ENCODE measurements at places on chromosomes 5 and 9. TPM values are rescaled to one million over a fixed set of nuclear protein-coding genes. Genes with fewer than 3 reads are reported as not detected.

GRCh38 chr5:140259500-140259899 lies 43.4 kb downstream of the PFDN1 start:
- no peak for DNase-seq

DNA sequence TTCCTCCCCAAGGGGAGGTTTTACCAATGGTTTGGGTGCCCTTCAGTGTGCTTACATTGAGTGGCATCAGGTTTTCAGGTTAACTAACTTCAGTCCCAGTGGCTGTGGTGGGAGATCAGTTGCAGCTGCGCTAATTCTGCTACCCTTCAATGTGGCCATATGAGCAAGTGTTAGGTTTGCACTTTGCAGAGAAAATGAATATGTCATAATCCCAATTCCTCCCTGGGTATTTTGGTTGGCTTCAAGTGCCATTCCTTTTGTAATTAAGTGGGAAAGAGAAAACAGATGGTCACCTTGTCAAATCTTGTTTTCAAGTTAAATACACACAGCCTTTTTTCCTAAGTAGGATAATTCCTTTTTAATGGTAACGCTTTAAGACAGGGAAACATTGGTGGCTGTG lies 236.2 kb downstream of the TLE4 start:
- DNase-seq, result no peak

GRCh38 chr9:81596679-81597418 lies 92.5 kb downstream of the TLE1 start:
- no peak for DNase-seq

DNA sequence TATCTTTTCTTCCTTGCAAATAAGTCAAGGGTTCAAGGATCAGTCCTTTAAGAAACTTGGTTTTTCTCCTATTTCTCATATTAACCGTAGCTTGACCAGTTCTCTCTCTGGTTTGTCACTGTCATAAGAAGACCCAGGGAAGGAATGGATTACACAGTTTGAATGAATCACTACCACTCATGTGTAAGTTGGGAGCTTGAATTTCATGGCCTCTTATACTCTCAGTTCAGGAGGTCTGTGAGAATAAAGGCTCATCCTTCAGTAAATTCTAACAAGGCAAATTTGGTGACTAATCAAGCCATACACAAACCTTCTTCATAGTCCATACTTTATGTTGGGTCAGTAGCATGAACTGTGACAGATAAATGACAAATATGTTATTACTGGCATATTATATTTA lies 323.1 kb upstream of the ACTBL2 start:
- DNase-seq, result no peak

- DNase-seq, result no peak
Observed at GRCh38 chr9:2344436-2344835, 277.2 kb upstream of the VLDLR start.

GRCh38 chr9:136203408-136204144 lies 1.4 kb downstream of the LHX3 start:
- DNase-seq, result no peak

- DNase-seq, result no peak
Observed at GRCh38 chr9:136667214-136667939, 4.7 kb downstream of the EGFL7 start.

GRCh38 chr5:137735555-137736284 lies at the start of gene KLHL3:
Gene KLHL3, minus strand, starts transcription at chr5:137736089. Its CDS starts 443 bp downstream, at chr5:137735646.
- DNase-seq, result peak; percentile 29

- peak; percentile 72 for DNase-seq
Observed at GRCh38 chr9:127825319-127826051, 22.8 kb downstream of the FPGS start.

- DNase-seq, result no peak
Observed at GRCh38 chr9:81070689-81071088, 618.7 kb downstream of the TLE1 start.

DNA sequence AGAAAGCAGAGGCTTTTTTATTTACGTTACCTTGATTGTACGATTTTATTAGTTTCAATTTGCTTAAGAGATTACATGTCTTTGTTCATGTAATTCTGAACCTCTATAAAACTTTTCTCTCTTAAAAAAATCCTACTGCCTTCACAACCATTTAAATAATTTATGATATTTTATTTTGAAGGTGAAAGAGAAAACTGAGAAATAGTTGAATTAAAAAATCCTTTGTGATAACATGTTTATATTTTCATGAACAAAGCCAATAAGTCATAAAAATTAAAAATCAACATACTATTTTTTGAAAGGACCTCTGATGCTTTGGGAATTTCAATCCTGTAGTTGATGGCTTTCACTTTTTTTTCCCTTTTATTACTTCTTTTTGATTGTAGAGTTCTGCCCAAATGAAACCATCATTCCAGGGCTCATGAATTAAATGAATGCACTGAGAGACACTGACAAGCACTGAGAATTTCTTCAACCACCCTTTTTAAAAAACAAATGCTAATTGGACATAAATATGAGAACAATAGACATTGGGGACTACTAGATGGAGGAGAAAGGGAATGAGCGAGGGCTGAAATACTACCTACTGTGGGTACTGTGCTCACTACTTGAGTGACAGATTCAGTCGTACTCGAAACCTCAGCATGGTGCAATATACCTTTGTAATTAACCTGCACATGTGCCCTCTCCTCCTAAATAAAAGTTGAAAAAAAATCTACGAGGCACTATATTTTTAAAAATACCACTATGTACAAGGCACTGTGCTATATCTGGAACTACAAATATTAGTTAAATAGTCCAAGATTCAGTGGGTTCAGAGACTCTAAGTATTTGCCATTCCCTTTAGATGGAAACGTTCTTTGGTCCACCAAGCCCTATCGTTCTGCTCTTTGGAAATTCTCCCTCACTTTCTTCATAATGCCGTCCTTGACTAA lies 5.9 kb downstream of the CDKN2A start:
- DNase-seq, result no peak

DNA sequence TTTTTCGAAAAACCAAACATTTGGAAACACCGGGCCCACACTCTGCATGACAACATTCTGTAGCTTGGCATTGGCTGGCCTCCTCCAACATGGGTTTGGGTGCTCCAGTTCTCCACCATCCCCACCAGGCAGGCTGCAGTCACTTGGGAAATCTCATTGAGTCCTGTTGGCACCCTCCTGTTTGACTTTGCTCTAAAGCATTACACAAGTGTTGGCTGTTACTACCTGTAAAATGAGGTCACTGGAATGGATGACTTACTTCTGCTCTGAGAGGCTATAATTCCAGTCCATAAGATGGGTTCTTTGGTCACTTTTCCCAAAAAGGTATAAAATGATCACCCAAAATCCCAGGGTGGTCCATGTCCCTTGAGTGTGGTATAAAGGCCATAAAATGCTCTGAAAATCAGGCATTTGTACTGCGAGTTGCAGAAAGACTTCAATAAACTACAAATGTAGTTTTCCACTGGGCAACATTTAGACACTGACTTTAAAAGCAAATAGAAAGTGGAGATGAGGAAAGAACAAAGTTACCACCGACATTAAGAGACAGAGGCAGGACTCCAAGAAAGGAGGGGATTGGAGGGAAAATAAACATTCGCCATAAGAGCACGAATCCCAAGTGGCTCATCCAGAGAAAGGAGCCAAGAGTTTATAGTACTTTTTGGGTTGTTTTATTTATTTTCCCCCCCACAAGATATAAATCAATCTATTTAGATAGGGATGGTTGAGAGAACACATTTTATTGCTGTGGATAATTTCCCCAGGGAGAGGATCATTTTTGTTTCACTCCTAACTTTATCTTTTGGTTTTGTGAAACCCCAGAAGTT lies 295.1 kb downstream of the TLE1 start:
- no peak for DNase-seq

DNA sequence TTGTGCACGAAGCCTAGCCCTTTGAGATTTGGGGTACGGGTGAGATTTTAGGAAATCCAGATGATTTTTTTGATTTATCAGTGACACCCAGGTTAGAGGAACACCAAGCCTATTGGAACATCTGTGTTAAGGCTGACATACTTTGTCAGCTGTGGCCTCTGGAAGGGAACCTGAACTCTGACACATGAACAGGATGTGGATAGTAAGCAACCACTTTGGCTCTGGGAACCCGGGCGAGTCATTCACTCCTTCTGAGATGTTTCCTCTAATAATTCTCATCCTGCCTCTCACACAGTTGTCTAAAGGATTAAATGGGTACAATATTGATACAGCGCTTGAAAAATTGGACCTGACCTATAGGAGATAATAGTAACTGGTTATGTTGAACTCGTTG lies 67.8 kb downstream of the FGF1 start:
- no peak for DNase-seq

DNA sequence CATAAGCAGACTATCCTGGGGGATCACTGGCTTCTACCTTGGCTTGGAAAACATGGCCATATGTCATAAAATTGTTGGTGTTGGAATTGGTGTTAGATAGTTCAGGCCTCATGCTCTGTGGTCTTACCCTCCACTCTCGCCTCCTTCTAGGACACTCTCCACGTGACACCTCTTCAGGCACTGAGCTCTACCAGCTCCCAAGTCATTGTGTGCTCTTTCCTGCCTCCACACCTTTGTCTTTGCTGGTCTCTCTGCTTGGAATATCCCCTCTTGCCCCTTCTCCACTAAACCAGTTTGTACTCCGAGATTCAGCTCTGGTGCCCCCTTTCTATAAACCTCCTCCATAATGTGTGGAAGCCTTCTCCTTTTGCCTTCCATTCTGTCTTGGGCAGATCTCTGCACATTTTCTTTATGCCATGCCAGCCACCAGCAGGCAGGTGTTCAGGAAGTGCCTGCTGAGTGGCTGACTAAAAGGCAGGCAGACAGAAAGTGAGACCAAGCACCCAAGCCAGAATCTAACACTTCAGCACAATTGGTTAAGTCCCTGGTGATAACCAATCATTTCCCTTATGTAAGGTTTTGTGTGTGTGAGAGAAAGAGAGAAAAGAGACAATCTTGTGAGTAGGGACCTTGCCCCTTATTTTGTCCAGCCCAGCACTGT lies 37.7 kb downstream of the SAR1B start:
- DNase-seq, result no peak

- no peak for DNase-seq
Observed at GRCh38 chr5:53929570-53929969, 369.1 kb downstream of the NDUFS4 start.

- DNase-seq, result no peak
Observed at GRCh38 chr5:114988096-114988495, 181.6 kb downstream of the TRIM36 start.

DNA sequence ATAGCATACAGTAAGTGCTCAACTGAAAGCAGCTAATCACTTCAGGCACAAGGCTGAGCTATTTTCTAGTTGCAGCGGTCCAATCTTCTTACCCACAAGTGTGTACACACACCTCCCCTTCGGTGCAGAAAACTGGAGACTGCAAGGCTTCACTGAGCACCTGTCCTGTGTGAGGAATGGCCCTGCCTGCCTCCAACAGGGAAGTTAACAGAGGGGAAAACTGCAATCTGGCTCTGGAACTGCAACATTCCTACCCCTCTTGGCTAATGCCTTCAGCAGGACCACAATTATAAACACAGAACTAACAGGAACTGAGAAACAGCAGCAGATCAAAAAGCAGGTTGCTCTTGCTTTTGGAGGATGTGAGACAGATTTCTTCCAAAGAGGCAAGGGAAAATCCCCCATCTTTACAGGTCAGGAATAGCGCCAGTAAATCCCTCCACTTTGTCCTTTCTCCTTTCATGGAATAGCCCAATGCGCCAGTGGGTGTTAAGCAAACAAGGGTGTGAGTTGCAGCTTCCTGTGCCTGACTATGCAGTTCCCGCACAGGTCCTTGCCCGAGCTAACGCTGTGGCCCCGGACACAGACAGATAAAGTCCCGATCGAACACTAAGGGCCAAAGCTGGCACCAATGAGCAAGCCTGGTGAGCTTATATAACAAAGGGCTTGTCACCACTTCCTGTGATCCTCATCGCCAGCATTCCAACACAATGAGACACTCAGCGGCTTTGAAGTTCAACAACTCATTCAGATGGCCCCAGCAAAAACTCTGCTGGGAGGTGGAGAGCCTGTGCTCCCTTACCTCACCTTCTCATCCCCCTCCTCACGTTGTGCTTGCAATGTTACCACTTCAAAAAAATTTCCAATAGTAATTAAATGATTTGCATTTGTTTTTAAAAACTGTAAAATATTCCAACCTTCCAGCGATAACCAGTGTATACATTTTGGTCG lies 21.5 kb downstream of the SHB start:
- no peak for DNase-seq

DNA sequence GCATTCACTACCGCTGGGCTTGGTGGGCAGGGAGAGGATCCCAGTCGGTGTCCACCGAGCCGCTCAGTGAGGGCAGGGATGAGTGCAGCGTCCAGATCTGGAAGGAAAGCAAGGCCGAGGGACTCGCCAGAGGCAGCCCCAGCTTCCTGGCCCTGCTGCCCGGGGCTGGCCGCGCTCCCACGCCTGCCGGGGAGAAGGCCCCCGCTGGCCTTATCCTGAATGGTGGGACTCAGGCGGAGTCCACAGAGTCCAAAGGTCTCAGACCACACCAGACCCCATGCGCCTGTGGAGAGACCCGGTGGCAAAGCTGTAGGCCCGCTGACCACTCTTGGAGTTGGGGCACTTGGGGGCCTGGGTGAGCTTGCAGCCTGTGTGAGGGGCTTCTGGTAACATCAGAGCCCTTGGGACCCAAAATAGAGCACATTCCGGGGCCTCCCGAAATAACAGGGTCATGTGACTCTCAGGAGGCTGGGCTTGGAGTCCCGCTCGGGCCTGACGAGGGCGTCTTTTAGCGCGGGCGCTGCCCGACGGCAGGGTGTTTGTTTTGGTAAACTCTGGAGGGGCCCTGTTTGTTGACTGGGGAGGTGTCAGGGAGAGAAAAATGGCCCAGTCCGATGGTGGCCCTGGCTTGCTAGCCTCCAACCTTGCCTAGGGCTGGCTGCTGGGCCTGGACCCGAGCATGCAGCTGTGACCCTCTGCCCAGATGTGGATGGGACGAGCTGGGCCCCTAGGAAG lies 2.8 kb downstream of the RXRA start:
- DNase-seq, result peak; percentile 78

DNA sequence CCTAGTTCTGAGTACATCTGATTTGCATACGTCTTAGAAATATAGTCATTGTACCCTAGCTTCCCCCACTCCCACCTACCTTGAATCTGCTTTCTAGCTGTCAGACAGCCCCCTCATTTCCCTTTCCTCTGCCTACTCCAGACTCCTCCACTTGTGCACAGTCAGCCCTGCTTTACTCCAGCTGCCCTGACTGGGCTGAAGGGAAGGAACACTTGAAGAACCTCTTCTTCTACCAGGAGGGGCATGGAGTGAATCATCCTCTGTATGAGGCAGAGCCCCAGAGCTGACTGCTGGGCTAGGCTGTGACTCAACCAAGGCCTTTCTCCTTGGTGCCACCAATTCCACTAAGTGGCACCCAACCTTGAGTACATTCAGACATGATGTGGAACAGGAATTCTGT lies 18.1 kb upstream of the ZFR start:
- no peak for DNase-seq

- DNase-seq, result peak; percentile 48
Observed at GRCh38 chr9:99823681-99824377, 2.1 kb downstream of the NR4A3 start.

The SOWAHA gene
- 0.46 TPM for polyA plus RNA-seq

The RASEF gene
- 2.7 TPM for polyA plus RNA-seq

The FGF18 gene
- 1.6 TPM for polyA plus RNA-seq

The OR1J2 gene
- not detected for polyA plus RNA-seq

The MSMP gene
- polyA plus RNA-seq, result 1.9 TPM

The ZFYVE16 gene
- 16.3 TPM for polyA plus RNA-seq

The PCDHGA12 gene
- polyA plus RNA-seq, result 2.7 TPM

The CTSL gene
- polyA plus RNA-seq, result 185 TPM

The MYMK gene
- polyA plus RNA-seq, result 0.87 TPM

The ANKRD31 gene
- 3.7 TPM for polyA plus RNA-seq

The FBP2 gene
- 1.6 TPM for polyA plus RNA-seq

The SELENOP gene
- 156 TPM for polyA plus RNA-seq
